ENCODE measurements at places on chromosomes 12 and 14.

DNA sequence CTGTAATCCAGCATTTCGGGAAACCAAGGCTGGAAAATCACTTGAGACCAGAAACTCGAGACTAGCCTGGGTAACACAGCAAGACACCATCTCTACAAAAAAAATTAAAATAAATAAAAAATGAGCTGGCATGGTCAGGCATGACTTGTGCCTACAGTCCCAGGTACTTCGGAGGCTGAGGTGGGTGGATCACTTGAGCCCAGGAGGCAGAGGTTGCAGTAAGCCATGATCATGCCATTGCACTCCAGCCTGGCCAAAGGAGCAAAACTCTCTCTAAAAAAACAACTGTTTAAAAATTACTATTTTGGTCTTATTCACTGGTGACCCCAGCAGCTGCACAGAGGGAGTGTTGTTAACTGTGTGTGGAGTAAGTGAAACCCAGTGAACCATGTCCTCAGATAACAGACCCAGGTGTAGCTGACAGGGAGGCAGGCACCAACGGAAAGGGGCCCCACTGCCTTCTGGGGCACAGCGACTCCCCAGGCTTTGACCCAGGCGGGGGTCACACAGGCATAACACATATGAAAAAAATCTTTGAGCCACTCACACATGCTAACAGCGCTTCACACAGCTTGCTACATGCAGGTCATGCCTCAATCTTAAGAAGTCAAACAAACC is 12.1 kb downstream of the DDX54 start:
- DNase-seq, result no peak

- peak; percentile 65 for DNase-seq
Measured at GRCh38 chr12:109910969-109911348, 10.9 kb downstream of the TCHP start.

GRCh38 chr12:64790166-64790565 is 31.0 kb upstream of the GNS start:
- no peak for DNase-seq

GRCh38 chr12:111330800-111331752 is 37.8 kb downstream of the PHETA1 start:
- DNase-seq, result peak; percentile 75

DNA sequence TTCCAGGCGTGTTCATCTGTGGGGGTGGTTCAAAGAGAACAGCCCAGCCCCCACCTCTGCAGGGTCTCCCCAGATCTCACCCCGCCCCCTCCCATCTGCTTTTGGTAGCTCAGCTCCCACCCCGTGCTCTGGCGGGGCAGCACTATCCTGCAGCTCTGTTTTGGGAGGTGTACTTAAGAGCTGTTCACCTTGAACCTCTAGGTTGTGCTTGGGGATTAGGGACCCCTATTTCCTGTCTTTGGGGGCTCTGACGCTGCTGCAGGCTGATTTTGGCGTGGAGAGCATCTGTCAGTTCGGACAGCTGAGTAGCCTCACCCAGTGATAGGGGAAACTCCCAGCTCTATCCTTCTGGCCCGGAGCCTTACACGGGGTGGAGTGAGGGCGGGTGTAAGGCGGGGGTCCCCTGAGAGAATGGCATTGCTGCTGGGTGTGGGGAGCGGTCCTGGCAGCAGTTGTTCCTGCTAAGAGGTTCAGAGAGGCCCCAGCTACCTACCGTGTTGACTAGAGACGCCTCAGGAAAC is 765 bp downstream of the TMEM120B start:
- DNase-seq, result peak; percentile 62

- no peak for DNase-seq
Measured at GRCh38 chr12:51009056-51009440, 17.1 kb downstream of the SLC11A2 start.
